ENCODE measurements at places on chromosomes 6 and 20.

DNA sequence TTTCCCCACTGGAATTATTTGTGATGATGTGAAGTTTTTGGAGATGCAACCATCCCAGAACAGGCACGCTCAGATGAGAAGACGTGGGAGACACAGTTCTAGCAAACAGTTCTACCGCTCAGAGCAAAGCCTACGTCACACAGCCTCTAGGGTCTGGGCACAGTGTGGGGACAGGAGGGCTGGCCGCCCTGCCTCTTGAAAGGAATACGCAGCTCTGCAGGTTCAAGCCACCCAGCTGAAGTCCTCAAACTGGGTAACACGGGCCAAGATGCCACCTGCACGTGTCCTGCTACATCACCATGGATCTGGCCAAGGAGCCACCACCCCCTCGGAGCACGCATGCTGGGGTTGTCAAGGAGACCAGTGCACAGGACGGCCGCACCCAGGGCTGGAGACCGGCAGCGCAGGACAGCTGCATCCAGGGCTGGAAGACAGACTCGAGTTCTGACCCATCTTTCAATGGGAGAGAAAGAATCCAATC lies 75.0 kb downstream of the NOL4L start:
- no peak for DNase-seq

DNA sequence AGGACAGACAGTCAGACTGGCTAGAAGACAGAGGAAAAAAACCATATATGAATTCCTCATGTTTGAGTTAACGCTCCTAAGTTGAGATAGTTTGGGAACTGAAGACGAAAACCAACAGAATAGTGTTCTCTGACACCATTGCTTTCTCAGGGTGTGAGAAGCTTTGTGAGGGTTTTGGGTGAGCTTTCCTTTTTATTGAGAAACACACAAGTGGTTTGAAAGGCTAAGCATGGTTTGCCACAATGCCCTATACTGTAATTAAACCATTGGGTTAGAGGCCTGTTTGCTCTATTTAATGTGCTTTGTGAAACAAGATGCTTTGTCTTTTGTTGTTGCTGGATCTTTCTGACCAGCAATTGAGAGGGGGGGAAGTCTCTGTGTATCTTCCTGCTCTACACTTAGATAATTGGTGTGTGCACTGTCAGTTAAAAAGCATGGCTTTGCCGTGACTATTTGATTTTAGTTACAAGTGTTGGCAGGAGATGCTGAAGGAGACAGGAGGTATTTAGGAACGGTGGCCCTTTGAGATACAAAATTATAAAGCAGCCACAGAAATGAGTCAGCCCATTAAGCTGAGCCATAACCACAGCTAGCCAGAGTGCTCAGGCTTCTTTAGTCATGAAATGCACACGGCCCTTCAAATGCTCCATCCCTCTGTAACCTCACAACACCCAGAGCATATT lies 273.0 kb upstream of the PREP start:
- DNase-seq: no peak

DNA sequence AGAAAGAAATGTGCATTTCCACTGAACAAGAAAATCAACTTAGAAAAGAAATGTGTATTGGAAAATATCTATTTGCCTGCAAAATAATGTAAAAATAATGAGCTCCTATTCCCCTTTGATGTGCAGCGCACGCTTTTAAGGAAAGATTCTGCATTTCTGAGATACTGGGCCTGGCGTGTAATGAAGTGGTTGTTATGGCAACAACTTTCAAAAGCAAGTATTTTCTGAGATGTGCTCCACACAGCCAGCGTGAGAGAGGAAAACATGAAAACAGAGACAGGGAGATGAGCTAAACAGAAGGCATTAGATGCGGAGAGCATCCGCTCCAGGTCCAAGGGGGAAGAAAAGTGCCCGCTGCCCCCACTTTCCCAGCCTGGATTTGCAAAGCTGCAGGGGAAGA lies 39.1 kb upstream of the GTSF1L start:
- DNase-seq: no peak

DNA sequence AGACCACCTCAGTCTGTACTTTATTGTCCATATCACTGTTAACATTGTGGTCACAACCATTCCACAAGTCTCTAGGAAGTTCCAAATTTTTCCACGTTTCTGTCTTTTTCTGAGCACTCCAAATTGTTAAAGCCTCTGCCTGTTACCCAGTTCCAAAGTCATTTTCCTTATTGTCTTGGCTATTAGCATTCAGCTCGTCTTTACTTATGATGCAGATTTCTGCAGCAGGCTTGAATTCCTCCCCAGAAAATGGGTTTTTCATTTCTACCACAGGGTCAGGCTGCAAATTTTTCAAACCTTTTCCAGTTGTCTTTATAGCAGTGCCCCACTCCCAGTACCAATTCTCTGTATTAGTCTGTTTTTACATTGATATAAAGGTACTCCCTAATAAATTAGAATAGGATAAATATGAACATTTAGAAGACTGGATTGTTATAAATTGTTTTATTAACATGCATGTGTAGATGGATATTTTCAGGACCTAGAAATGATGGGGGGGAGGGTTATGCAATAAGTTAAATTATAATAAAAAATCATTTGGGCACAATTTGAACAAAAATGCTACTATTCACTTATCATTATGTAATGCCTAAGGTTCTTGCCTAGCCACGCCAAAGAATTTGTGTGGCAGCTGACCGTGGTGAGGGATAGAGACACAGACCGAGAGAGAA lies 595.3 kb upstream of the ADGRB3 start:
- DNase-seq: no peak

GRCh38 chr6:16135066-16135465 lies 6.2 kb downstream of the MYLIP start:
- DNase-seq: no peak

GRCh38 chr6:83307849-83308248 lies 114.7 kb downstream of the RWDD2A start:
- no peak for DNase-seq
